ENCODE measurements at places on chromosomes 4 and X.

GRCh38 chr4:119746951-119747350 lies 118.3 kb upstream of the PDE5A start:
- no peak for DNase-seq

DNA sequence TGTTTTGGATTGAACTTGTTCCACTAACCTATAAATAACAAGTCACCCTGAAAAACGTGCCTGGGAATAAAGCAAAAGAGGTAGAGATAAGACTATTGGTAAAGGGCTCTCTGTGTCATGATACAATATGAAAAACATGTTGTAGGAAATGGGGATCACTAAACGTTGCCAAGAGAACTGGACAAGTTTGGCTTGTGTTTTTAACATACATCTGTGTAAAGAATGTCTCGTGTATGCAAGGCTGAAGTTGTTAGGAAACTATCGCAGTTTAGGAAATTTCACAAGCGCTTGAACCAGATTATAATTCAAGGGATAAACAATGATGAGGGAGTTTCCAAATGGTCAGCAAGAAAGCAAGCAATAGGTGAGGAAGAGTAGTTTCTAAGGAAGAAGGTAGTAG lies 655.8 kb downstream of the PCDH7 start:
- no peak for DNase-seq

- DNase-seq: peak; percentile 50
Observed at GRCh38 chr4:158722291-158722916, 792 bp downstream of the PPID start.

GRCh38 chr4:150010525-150011126 lies 67.6 kb upstream of the DCLK2 start:
- DNase-seq: peak; percentile 72

- peak; percentile 23 for DNase-seq
Observed at GRCh38 chr4:80155316-80155982, 41.9 kb upstream of the PRDM8 start.

DNA sequence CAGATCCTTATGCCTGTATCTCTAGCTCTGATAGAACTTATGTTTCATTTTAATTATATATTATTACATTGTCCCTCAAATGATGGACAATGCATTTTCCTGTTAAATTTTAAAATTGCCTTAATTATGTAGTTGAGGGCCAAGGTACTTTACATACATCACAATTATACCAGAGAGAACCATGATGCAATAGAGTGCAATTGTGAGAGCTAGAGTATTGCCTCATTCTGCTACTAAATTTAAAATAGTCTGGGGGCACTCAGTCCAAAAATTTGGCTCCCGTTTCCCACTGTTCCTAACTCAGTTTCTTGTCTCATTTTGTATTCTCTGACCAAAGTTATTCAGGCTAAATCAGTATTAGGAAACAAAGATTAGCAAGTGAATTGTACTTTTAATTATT lies 378.5 kb upstream of the ZFP42 start:
- no peak for DNase-seq

DNA sequence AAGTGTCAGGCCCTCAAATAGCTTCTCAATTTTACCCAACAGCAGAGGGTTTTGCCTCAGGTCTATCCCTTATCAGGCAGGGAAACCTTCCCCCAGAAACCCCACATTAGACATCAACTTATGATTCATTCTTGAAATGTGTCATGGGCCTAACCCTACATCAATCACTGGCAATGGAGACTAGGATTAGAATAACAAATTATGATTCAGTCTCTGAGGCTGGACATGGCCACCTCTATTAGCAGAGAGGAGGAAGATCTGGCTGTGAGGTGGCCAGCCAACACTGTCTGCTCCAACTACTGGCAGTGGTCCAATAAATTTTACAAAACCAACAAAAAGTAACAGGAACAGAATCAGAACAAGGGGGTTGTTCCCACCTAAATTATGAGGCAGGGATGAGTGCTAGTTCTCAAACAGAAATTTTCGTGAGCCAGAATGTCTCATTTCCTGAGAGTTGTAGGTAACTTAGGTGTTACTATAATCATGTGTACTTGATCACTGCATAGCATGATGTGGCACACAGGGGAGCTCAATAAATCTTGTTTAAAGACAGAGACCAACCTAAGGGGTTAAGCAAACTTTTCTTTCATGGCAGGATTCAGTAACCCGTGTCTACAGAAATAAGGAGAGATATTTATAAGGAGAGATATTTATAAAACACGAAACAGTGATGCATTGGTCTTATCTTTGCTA lies 126.8 kb downstream of the NFKB1 start:
- peak; percentile 93 for DNase-seq

DNA sequence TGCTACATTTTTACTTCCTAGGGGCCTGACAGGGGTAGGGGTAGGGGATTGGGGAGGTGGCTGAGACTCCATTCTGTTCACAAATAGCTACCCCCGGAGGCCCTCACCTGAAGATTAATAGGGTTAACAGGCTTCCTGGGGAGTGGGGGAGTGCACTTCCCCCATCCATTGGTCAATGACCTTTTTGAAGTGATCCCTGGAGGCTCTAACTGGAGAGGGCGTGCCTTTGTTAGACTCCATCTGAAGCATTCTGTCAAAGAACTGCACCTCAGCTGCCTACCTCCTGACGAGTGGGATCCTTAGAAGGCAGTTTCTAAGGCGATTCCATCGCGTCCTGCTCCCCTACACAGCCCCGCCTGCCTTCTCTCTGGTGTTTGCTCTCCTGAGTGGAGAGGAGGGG lies 10.0 kb upstream of the MTM1 start:
- no peak for DNase-seq

DNA sequence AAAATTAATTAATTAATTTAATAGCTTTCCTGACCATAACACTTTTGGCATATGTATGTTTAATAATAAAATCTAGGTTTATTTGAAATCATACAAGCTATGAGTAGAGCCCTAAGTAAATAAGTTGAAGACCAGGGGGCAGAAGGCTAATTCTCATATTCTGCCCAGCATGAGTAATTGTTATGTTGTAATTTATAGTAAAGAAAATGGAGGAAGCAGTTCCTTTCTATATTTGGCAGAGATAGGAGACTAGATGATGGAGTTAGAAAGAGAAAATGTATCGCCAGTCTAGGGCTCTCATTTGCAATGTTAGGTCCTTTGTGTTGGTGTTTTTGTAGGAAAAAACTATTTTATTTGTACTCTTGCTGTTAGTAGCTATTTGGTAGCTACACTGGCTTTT lies 89.1 kb downstream of the FNIP2 start:
- DNase-seq: no peak

GRCh38 chr4:139144161-139144859 lies 32.7 kb downstream of the ELF2 start:
- DNase-seq: peak; percentile 77

GRCh38 chrX:25012433-25012735 lies 3.4 kb downstream of the ARX start:
- no peak for DNase-seq

DNA sequence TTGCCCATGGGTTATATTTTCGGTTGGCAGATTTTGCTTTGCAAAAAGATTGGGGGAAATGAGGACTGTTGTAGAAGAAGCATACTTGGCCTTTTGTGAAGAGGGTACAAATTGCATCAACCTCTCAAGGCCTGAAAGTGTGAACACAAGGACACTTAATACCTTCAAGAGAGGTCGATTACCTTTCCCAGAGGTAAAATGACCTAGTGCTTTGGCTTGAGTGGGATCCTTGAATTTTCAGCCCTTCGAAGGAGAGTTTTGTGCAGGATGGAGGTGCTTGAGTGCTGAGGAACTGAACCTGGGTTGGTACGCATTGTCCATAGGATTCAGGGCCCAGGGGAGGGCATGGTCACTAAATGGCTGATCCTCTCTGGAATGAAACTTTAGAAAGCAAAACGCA lies 27.6 kb upstream of the NKAP start:
- DNase-seq: no peak

GRCh38 chr4:120232050-120232449 lies 165.4 kb upstream of the MAD2L1 start:
- peak; percentile 9 for DNase-seq

DNA sequence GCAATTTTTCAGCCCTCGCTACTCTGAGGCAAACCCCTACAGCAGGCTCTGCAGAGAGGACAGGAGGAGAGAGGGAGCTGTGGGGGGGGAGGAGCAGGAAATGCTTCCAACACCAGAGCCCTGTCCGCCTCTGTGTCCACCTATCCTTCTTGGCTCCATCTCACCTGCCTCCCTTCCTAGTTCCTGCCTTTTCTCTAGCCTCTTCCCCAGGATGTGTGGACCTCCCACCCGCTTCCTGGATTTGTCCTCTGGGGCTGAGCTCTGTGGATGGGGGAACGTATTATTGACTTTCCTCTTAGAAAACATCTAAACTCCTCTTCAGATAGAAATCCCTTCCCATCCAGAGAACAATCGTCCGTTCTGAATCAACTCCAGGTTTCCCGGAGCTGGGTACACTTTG lies 14.4 kb downstream of the ASMT start:
- no peak for DNase-seq

- peak; percentile 91 for DNase-seq
Observed at GRCh38 chr4:8534129-8534528, 46.1 kb upstream of the GPR78 start.

GRCh38 chr4:23938796-23939195 lies 48.9 kb upstream of the PPARGC1A start:
- DNase-seq: no peak

- DNase-seq: peak; percentile 95
Observed at GRCh38 chr4:15034071-15034764, 31.9 kb downstream of the CPEB2 start.

GRCh38 chr4:95289028-95289634 lies 259.6 kb downstream of the UNC5C start:
- peak; percentile 55 for DNase-seq

- peak; percentile 7 for DNase-seq
Observed at GRCh38 chr4:151854731-151855130, 93.9 kb upstream of the GATB start.

GRCh38 chr4:47737326-47737725 lies 100.5 kb downstream of the CORIN start:
- DNase-seq: no peak

- peak; percentile 81 for DNase-seq
Observed at GRCh38 chr4:15636818-15637217, 18.3 kb downstream of the FBXL5 start.

- DNase-seq: peak; percentile 10
Observed at GRCh38 chr4:115113506-115114106, at the start of gene NDST4. NDST4 (minus strand) TSS chr4:115113620; CDS start chr4:115077036, 36,584 bp downstream.

GRCh38 chr4:43835869-43836268 lies 612.7 kb downstream of the KCTD8 start:
- no peak for DNase-seq

DNA sequence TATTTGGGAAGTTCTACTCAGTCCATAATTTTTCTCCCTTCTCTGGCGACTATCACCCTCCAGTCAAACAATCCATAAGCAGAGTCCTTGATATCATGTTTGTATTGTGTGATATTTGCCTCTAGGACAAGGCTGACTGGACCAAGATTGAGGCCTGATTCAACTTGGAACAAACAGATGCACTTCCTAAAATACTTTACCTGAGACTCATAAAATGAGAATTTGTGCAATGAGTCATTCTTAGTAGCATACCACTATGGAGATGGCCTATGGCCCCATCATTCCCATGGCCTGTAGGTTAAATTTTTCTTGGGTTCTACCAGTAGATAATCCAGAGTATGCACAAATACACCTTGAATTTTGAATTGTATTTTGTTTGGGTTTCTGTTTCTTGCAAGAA lies 74.2 kb upstream of the DMD start:
- peak; percentile 59 for DNase-seq

- DNase-seq: peak; percentile 1
Observed at GRCh38 chr4:103853627-103854026, 133.8 kb upstream of the TACR3 start.

GRCh38 chr4:128347930-128348660 lies 60.5 kb upstream of the PGRMC2 start:
- no peak for DNase-seq

DNA sequence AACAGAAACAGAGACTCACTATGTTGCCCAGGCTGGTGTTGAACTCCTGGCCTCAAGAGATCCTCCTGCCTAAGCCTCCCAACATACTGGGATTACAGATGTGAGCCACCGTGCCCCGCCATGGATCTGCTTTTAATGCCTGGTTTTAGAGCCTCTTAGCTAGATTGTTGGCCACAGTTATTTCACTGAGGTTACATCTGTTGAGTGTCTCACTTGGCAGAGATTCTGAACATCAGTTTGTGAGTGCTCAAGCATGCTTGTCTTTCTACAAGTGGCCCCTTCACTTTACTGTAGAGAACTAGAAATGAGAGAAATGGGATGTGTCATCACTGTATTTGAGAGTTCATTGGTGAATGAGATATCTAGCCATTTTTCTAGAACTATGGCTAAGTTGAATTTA lies 218.5 kb downstream of the APBB2 start:
- no peak for DNase-seq

DNA sequence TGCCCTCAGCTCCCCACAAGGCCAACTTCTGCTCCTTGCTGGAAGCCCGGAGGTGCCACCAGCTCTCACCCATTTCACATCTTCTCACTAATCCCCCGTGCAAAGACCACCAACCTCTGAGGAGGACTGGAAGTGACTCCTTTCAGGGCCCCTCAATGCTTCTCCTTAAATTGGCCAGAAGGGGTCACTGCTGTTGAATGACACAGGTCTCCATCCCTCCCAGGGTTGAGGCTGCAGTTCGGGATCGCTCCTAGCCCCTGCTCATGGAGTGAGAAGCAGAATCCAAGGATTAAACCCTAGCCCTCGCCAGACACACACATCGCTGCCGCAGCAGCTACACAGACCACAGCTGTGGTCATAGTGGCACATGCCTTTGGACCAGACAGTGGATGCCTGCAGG lies 279.5 kb upstream of the TAPT1 start:
- DNase-seq: no peak

- no peak for DNase-seq
Observed at GRCh38 chrX:5756616-5757015, 472.1 kb downstream of the NLGN4X start.

DNA sequence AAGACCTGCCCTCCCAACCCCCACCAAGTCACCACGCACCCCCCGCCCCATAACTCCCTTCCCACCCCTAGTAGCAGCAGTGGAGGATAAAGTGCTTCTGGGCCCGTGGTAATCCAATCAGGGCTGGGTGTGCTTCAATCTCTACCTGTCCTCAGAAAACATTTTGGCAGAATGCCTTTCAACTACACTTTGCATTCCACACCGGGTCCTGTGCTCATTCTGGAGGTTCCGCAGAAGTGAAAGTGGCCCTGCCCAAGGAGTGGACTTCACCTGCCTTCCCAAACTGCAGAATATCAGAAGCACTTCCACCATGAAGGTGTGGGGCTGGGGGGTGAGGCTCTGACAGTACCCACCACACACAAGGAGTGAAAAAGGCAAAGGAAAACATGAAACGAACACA lies 322.3 kb downstream of the DHX15 start:
- DNase-seq: no peak

GRCh38 chr4:74603186-74603585 lies 158.2 kb downstream of the AREG start:
- no peak for DNase-seq

GRCh38 chr4:172843192-172843591 lies 325.4 kb upstream of the GALNT7 start:
- DNase-seq: no peak

DNA sequence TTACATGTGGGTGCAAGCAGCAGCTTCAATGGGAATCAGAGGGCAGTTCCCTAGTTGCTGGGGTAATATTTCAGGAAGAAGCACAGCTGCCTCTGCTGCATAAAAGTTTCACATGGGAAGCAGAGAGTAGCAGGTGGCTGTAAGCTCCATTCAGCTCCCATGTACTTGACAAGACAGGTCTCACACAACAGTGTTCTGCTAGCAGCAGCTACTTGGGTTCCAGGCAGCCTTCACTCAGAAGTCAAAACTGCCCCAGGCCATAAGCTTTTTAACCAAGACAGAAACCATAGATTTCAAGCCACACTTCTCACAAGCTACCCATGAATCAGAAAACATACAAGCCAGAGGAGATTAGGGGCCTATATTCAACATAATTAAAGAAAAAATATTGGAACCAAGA lies 41.4 kb upstream of the SPIN2A start:
- no peak for DNase-seq
